ENCODE measurements at places on chromosomes 2 and 18.

DNA sequence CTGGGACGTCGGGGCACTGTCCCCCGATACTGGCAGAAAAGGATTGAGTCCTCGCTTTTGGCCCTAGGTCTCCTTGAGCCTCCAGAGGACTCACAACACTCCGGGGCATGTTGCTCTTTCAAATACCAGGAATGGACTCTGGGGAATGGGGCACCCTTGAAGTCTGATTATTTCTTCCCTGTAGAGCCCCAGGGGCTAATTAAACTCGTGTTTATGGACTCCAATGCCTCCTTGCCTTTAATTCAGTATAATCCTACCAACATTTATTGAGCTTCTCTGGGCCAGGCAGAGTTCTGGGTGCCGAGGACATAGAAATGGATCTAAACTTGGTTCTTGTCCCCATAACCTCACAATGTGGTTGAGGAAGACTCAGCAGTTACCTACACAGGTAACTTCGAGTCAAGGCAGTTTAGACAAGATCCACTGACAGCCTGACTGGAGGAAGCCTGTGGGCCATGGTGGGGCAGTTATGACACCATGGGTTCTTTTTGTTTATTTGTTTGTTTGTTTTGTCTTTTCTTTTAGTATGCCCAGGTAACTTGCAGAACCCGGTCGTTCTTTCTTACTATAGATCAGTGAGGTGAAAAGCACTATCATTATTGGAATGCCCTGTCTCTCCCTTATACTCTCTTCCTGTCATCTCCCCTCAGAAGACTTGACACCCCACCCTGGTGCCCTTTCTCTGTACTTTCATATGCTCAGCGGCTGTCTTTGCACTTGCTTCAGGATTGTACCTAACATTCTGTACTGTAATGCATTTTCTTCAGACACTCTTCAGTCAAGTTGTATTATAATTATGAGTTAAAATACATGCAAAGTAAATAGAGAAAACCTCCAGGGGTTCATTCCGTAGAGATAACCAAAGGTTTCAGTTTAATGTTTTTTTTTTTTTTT is 3.2 kb downstream of the CFLAR start:
- DNase-seq, result no peak

DNA sequence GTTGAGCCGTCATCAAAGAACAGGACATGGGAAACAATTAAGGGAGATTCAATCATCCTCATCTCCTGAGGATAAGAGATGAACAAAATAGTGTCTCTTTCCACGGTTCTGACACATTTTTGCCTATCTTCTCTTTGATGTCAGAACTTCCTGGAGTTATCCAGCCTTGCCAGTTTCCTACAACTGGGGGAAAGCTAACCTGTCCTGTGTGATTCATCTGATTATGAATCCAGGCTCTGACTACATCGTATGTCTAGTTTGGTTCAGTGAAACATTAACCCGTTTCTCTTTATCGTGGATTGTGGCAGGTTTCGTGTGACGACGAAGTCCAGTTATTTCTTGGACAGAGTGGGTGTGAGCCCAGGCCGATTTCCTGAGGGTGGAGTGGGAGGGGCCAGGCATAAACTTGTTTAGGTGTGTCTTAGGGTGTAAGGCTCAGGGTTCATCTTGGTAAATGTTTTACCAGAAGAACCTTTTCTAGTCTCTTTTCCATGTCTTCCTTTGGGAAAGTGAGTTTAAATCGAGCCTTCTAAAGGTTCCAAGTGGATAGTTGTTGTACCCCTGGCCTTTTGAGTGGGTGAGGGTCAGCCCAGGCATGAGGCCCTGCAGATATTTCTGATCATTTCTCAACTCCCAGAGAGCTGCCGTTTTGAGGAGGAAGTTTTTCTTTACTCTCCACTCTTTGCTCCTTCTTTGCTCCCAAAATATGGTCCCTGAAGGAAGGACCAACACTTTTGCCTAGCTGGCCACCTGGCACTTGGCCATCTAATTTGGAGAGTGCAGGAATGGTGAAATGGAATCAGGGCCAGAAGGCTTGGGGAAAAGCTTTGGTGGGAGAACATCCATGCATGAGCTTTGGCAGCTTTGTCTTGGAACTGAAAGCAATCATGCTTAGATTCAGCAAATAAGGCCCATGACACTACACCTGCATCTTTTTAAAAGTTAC is 50.4 kb upstream of the FZD5 start:
- no peak for DNase-seq

- DNase-seq, result no peak
Measured at GRCh38 chr2:10220902-10221391, 81.8 kb upstream of the HPCAL1 start.

DNA sequence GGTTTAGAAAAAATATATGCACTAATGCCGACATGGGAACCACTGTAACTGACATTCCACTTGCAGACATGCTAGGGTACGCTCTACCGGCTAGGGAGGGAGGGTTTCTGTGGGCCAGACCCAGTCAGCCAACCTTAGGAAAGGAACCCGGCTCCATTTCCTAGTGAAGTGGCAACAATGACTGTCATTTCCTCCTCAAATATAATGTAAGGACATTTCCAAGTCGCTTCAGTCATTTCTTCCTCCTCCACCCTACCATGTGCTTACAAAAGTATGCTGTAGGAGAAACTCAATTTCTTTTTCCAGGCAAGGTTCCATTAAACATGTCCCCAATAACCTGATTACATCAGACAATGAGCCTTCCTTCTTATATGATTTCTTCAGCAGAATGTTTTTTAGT is 64.3 kb upstream of the PSMD14 start:
- DNase-seq, result no peak

DNA sequence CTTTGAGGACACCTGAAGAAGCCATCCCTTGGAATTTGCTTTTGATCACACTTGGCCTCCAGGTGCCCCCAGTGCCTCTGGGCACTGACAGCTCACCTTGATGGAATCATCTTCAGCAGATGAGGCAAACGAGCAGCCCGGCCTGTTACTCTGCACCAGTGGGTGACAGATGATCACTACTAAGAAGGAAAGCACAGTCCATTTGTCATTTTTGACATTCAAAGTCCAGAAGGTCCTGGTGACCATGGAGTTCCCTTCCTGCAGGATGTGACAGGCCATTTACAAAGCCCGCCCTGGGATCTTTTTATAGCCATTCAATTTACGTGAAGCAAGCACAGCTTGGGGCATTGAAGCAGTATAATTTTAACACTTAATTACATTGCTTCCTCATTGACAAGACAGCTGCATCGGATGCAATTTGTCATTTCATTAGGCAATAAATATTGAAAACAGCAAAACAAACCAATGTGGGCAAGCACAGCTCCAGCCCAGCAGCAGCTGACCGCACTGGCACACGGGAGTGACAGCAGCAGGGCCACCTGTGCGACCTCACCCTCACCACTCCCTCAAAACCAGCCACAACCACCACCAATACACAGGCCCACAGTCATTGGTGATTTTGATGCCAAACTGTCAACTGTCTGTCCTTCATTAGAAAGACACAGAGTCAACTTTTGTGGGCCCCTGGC is 76.0 kb upstream of the SLC66A3 start:
- DNase-seq, result no peak

Measured in activated CD4-positive, CD25-positive, alpha-beta regulatory T cell treated with anti-CD3 and anti-CD28 coated beads, Interleukin-2, amount 50 U/mL, for 72 hours (primary cell).